ENCODE measurements at places on chromosomes 5 and 9. TPM values are rescaled to one million over a fixed set of nuclear protein-coding genes. Genes with fewer than 3 reads are reported as not detected.

- DNase-seq, result peak; percentile 64
These were observed 94.2 kb upstream of the APC start for GRCh38 chr5:112643339-112643971.

GRCh38 chr5:57986761-57987341 lies 473.0 kb downstream of the PLK2 start:
- DNase-seq, result peak; percentile 44

- no peak for DNase-seq
These were observed 184.5 kb downstream of the TRIO start for GRCh38 chr5:14327624-14328023.

DNA sequence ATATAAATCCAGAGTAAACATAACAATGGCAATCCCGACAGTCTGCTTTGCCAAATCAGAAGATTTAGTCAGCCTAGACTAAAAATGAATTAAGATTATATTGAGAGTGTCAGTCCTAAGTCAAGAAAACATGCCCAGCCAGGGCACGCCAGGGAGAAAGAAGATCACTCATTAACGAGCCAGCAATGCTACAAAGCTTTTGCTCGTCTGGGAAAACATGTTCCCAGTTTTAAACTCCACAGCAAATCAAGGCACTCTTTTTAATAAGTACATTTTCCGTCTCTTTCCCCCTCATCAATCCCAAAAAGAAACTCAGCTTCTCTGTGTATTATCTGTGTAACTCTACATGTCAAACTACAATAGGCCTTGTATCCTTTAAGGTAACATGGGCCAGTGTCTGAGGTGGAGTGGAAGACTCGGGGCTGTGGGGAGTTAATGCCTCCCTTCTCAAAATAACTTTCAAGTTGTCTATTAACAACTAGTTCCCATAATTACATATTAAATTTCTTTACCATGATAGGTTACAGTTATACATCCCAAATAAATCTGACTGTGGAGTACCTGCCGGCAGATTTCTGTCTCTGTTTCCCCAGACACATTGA lies 40.9 kb downstream of the NFIB start:
- no peak for DNase-seq

- peak; percentile 72 for DNase-seq
These were observed 223.3 kb downstream of the SEC61B start for GRCh38 chr9:99445371-99445891.

The TAF11L10 gene
- not detected for total RNA-seq

The MORN5 gene
- total RNA-seq, result not detected

Data from myocyte (in vitro differentiated cells).